ENCODE measurements at places on chromosomes 3 and 15.
A peak's percentile ranks its signal among the peaks of the same experiment; 100 is the strongest.

DNA sequence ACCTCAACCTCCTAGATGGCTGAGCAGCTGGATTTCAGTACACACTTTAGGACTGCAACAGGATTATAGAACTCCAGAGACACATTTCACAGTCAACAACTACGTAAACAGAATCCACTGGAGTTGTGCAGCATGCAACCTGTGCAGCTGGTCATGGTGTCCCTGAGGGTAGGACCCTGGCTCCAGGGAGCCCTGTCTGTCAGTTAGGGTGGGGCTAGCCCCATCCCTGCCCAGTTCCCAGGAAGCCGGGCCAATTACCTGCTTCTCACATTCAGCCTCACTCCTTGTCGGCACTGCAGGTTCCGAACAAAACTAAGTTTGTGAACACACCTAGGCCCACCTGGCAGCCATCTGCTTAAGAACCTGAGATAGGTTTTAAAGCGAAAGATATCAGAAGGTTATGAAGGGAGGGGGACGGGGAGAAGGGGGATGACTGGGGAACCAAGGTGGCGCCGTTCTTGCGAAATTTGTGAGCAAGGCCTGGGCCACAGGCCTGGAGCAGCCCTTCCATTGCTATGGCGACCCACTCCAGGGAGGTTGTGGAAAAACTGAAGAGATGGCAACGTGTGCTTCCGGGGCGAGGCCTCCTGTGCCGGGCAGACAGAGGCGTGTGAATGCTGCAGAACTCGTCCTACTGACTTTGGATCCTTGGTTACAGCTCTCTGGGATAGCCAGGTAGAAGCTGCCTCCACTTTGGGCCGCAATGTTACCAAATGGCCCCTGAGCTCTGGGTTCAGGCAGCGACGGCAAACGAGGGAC lies 25.3 kb downstream of the ACSBG1 start:
- no peak for DNase-seq

DNA sequence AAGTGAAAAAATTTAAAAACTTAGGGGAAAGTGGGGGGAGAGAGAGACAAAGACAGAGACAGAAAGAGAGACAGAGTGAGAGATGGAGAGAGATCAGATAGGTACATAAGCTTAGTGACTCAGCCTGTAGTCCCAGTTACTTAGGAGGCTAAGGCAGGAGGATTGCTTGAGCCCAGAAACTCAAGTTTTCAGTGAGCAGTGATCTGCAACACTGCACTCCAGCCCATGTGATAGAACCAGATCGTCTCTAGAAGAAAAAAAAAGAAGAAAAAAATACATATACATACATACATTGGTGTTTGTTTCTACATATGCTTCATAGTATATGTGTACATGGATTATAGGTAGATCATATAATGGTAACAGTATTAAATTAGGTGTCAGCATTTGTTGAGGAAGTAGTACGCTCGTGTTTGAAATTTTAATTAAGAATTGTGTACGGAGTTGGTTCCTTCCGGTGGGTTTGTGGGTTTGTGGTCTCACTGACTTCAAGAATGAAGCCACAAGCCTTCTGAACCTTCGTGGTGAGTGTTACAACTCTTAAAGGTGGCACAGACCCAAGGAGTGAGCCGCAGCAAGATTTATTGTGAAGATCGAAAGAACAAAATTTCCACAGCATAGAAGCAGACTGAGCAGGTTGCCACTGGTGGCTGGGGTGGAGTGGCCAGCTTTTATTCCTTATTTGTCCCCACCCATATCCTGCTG lies 38.3 kb upstream of the SNRPN start:
- DNase-seq: peak; percentile 4

DNA sequence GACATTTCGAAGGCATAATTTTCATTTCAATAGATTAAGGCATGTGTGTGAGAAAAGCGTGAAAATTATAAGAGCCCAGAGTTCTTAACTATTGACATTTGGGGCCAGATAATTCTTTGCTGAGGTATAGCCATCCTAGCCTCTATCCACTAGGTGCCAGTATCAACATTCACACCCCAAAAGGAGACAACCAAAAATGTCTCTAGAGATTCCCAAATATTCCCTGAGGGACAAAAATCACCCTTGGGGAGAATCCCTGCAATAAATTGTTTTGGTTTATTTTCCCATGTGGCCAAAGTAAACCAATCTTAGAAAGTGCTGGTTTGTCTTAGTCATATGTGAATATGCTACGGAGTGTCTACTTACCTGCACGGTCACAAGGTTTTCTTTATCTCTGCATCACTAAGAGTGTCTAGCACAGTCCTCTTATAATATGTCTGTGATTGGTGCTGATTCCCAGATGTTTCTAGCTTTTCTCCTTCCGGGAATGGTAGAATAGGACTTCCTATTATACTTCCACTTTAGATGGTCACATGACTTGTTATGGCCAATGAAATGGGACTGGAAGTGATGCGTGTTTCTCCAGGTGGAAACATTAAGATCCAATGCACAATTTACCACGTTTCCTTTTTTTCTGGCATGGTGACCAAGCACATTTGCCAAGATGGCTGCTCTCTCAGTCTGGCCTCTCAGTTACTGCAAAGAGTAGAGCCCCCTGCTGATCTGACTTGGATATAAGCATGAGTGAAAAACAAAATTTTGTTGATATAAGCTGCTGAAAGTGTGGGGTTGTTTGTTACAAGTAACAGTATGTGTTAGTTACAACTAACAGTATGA lies 8.0 kb upstream of the KBTBD8 start:
- no peak for DNase-seq

DNA sequence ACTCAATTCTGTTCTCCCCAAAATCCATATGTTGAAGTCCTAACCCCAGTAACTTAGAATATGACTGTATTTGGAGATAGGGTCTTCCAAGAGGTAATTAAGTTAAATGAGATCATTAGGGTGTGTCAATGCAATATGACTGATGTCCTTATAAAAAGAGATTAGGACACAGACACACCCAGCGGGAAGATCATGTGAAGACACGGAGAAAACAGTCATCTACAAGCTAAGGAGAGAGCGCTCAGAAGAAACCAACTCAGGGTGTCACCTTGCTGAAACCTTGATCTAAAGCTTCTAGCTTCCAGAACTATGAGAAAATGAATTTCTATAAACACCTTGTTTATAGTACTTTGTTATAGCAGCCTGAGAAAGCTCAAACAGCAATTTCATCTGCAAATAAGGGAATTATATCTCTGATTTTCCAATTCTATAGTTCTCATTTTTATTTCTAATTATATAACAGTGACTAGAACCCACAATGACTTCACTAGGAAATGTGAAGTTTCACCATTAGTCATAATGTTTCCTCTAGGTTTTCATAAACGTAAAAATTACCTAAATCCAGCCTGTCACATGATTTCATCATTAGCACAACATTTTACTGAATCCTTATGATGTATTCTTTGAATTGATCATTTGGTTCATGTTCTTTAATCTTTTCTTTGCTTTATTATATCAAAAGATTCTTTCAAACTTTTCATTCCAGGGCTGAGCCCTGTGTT lies 459.1 kb upstream of the MDFIC2 start:
- peak; percentile 53 for DNase-seq

GRCh38 chr3:142027300-142027699 lies 122.0 kb downstream of the TFDP2 start:
- no peak for DNase-seq

DNA sequence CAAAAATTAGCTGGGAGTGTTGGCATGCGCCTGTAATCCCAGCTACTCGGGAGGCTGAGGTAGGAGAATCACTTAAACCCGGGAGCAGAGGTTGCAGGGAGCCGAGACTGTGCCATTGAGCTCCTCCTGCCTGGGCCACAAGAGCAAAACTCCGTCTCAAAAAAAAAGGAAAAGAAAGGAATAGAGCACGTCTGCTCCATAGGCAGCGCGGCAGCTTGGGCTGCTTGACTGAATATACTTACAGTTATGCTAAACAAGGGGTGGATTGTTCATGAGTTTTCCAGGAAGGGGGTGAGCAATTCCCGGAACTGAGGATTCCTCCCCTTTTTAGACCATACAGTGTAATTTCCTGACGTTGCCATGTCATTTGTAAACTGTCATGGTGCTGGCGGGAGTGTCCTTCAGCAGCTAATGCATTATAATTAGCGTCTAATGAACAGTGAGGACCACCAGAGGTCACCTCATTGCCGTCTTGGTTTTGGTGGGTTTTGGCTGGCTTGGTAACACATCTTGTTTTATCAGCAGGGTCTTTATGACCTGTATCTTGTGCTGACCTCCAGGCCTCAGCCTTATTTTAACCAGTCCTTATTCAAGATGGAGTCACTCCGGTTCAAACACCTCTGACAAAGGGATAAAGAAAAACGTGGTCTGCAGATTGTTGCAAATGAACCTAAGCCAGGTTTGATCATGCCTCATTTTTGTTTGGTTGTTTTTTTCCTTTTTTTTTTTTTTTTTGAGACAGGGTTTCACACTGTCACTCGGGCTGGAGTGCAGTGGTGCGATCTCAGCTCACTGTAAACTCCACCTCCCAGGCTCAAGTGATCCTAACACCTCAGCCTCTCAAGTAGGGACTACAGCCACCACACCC lies 24.9 kb upstream of the SENP5 start:
- DNase-seq: peak; percentile 30

DNA sequence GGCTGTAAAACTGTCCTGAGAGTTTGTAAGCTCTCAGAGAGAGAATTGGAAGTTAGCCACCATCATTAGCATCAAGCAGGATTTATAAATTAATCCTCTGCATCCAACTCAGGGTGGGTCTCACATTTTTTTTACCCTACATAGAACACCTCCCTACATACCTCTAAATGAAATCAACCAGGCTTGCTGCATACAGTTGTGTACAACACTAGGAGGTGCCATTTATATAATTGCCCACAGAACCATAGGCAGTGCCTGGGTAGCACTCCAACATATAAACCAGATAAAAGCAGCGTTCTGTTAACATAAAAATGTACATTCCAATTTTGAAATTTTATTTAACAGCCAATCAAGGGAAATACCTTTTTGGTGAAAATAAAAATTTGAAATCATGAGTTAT lies 48.2 kb upstream of the SELENOK start:
- no peak for DNase-seq

GRCh38 chr3:116190095-116190494 lies 255.2 kb downstream of the LSAMP start:
- no peak for DNase-seq

DNA sequence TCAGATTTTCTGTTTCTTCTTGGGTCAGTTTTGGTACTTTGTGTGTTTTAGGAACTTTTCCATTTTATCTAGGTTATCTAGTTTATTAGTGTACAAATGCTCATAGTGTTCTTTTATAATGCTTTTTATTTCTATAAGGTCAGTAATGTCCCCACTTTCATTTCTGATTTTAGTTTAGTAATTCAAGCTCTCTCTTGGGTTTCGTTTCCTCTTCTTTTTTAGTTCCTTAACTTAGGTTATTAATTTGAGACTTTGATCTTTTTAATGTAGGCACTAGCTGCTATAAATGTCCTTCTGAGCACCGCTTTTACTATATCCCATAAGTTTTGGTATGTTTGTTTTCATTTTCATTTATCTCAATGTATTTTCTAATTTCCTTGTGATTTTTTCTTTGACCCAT lies 27.0 kb upstream of the CD200R1L start:
- no peak for DNase-seq

DNA sequence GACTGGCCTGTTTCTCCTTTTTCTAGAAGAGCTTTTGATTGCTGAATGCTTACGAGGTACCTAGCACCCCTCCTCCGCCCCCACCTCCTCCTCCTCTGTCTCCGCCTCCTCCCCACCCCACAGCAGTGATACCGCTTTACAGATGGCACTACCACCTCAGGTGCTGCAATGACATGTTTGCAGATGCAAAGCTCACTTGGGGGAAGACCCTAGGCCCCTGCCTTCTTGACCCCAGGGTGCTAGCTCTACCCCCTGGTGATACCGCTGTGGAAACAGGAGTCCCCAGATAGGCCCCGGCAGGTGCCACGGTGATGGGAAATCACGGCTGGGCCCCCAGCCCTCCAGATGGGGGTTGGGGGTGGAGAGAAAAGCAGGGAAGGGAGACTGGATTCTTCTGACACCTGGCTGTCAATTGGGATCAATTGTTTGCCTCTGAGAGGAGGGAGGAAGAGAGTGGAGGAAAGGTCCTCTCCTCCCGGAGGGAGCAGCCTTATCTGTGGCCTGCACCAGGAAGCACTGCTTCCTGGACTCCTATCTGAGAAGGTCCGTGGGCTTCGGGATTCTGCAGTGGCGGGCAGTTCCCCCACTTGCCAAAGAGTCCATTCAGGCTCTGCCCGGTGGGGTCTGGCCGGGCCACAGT lies 37.6 kb downstream of the DNASE1L3 start:
- DNase-seq: no peak

DNA sequence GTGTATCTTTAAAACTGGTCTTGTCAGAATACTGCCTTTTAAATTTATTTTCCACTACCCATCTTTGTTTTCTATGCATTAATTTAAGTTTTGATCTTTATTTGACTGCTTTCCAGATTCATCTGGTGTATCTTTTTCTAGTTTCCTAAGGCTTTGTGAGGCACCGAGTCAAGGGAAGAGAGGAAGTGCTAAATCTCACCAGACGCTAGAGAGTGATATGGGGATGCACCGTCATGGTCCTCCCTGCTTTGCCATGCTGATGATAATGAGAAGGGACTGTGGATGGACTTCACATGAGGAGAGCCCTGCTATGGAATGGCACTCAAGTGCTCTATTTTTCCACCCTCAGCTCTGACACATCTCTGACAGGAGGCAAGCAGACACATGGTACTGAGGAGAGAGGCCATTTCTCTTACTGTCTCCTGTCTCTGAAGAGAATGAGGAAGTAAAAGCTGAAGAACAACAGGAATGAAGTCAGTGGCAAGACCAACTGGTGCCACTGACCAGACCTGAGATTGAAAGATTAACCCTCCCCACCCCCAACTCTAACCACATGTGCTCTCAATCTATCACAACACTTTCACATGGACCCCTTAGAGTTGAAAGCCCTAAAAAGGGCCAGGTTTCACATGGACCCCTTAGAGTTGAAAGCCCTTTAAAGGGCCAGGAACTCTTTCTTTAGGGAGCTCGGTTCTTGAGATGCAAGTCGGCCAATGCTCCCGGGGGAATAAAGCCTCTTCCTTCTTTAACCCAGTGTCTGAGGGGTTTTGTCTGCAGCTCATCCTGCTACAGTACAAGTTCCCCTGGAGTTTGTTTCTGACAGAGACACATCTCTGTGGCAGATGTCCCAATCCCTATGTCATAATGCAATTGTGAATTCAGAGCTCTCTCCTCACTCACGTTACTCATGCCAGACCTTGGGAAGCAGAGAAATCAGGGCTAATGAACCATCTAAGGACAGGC lies at the start of gene IQCF2:
Gene IQCF2 (plus strand): TSS at position 913 of the 963 bp plus-strand sequence. CDS start 52 bp downstream, outside the sequence.
- DNase-seq: no peak

GRCh38 chr3:191301782-191302411 lies 27.3 kb upstream of the CCDC50 start:
- no peak for DNase-seq

DNA sequence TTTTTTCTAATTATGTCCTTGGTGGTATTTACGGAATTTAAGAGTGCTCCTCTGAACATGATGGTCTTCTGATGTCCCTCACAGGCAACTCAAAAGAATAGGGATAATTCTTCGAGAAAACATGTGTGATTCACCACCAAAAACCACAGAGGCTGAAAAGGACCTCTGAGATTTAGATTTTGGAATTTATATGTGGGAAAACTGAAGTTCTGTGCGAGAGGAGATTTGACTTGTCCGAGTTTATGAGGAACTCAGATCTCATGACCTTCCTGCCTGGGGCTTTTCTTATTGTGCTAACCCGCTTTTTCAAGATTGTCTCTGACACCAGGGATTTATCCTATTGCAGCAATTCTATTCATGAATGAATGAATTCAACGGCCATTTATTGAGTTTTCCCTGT lies 142.4 kb downstream of the FAM43A start:
- no peak for DNase-seq

GRCh38 chr15:49964061-49964460 lies 155.0 kb downstream of the ATP8B4 start:
- DNase-seq: no peak
